GM12864 (cell line): ENCODE measurements at places on chromosomes 16 and 17.

- DNase-seq, result no peak
These were observed 33.0 kb upstream of the TMC5 start for GRCh38 chr16:19384656-19385055.

- DNase-seq, result no peak
These were observed 67.4 kb downstream of the RPA1 start for GRCh38 chr17:1897105-1897656.

GRCh38 chr17:752620-753219 is 656 bp upstream of the GEMIN4 start:
- DNase-seq, result no peak

DNA sequence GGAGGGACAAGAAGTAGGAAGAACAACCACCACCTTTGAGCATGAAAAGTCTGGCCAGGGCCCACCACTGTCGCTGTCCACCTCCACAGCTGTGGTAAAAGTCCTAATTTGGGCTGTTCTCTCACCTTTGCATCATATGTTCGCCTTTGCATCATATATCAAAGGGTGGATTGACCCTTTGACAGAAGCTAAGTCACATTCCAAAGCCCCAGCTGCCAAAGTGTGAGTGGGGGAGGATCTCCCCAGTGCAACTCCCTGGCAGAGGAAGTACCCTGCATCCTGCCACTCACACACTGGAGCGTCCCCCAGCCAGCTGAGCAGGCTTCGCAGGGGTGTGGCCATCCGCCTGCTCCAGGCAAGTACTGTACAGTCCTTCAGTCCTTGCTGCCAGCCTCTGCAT is 12.7 kb upstream of the SPECC1 start:
- no peak for DNase-seq

DNA sequence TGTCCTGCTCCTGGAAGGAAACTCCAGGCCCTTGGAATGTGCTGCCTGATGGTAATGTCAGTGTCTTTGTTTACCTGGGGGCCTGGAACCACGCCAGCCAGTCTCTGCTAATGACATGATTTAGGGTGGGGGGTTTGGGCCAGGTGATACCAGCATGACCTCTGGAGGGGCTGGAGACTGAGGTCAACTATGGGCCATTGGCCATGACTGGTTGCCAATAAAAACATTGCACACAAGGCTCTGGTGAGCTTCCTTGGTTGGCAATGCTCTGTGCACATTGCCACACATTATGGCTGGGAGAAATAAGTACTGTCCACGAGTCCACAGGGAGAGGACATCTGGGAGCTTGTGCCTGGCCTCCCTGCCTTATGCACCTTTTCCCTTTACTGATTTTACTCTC is 52.5 kb downstream of the LITAF start:
- no peak for DNase-seq
